ENCODE measurements at places on chromosomes 3 and 15.
A peak's percentile ranks its signal among the peaks of the same experiment; 100 is the strongest.

GRCh38 chr15:96538491-96538890 lies 208.0 kb downstream of the NR2F2 start:
- no peak for DNase-seq

DNA sequence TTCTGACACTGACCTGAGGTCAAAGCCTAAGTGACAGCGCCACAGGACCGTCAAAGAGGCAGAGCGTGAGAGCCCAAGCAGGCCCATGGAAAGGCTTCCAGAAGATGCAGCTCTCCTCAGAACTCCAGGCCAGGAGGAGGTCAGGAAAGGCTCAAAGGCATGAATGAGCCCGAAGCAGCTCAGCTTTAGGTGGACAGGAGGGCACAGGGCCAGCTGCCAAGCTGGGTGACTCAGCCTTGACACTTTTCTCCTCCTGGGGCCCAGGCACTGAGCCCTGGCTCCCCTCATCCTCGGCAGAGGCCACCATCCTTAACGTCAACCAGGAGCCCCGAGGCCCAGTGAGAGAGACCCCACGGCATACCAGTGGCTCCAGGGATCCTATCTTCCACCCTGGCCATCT lies 62.9 kb downstream of the ADCY5 start:
- DNase-seq = no peak

DNA sequence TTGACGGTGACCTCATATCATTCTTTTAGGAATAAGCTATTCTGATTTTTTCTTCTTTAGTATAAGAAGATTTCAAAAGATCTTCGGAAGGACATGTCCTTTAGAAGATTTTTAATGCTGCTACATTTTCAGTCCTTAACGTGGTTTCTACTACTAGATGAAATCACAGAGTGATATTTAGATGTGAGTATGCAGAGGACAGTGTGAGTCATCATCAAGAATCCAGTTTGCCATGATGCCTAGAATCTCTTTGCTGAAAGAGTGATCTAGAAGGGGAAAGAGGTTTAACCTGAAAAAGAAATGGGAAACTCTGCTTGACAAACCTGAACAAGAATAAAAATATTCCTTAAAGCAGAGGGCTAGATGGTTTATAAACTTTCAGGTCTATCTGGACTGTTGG lies 43.2 kb downstream of the SLC7A14 start:
- DNase-seq = no peak

DNA sequence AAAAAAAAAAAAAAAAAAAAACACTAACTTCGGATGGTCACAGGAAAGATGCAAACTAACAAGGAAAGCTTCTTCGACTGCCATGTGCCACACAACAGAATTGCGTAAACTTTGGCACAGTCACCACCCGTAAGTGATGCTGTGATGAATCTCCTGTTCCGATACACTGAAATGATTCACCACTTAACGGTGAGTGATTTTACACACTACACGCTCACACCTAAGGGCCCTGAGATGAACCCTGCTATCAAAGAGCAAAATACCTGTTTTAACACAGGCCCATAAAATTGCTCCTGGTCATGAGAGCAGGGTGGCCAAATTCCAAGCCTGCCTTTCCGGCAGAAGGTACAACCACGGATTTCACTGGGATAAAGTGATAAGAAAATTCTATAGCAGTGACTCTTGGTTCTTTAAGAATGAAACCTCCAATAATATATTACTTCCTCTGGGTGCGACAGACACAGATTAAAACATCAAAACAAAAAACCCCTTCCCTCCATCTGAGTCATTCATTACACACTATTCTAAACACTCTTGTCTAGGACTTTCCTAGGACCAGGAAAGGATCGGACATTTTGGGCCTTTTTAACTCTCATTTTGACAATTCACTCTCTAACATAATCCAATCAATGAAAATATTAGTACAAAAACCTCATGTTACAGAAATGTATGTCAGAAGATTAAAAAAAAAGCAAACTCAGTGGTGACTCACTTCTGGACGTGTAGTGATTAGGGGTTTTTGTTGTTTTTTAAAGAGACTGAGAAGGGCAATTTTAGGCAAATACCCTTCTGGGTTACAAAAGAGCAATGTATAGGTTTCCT lies 28.3 kb downstream of the LRIG1 start:
- no peak for DNase-seq

DNA sequence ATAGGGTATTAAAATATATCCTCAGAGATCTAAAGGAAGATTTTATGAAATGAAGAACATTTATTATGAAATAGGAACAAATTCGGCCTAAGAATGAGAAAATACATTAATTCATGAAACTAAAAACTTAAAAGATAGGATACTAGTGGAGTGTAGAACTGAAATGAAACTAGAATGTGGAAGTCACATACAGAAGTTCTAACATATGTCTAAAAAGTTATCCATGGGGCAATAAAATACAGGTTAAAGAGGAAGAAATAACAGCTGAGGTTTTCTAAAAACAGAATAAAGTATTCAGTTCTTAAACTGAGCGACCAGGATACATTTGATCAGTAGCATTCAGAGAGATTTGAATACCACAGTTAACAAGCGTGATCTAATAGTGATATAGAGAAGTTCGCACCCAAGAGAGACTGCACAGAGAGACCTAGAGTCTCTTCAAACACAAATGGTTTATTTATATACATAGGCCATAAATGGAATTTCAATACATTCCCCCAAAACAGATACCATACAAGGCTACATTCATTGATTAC lies 85.9 kb downstream of the FEZF2 start:
- no peak for DNase-seq

- DNase-seq = no peak
Measured at GRCh38 chr15:93543093-93543492, 454.1 kb upstream of the RGMA start.

- no peak for DNase-seq
Measured at GRCh38 chr3:44104668-44105321, 136.9 kb upstream of the TOPAZ1 start.

DNA sequence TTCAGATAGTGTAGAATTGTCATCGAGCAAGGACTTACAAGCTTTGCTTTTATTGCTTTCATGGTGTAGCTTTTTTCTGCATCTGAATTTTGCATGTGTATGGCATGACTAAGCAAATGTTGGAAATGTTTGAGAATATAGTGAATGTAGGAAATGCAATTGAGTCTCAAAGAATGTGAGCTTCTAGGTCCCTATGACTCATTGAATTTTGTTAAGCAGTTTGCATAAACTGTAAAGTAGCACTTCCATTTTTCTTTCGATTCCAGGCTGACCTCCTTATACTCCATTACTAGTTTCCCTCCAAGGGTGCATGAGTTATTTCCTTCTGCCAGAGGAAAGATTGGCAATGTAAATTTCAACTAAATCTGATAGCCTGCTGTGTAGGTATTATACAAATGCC lies 619.2 kb downstream of the DIPK2A start:
- DNase-seq = no peak

GRCh38 chr3:55804170-55805095 lies 317.3 kb upstream of the WNT5A start:
- no peak for DNase-seq

- DNase-seq = no peak
Measured at GRCh38 chr3:17357035-17357710, 385.3 kb downstream of the TBC1D5 start.

GRCh38 chr15:68204776-68205557 lies at the start of gene CALML4:
Gene CALML4 (minus strand): TSS chr15:68205332. CDS start chr15:68205247, 85 bp downstream.
- no peak for DNase-seq

DNA sequence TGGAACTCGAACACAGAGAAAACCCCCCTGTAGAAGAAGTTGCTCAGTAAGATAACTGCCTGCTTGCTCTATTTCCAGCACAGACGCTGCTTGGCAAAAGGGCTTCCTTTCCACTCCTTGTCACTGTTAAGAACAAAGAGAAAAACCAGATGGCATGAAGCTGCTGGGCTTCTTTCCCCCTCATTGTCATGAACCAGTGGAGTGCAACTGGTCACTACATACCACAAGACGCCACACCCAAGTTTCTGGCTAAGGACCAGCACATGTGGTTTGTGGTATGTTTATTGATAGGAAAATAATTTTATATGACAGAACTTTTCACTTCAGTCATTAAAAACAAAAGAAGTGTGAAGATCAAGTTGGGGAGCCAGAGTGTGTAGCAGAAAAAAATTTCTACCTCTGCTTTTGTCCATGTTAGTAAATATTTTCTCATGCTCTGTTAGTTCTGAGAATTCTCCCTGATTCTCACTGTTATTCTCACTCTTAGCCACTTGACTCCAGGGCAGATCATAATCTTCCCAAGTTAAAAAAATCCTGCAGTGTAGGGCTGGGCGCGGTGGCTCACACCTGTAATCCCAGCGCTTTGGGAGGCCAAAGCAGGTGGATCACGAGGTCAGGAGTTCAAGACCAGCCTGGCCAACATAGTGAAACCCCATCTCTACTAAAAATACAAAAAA lies 37.9 kb downstream of the CLK3 start:
- DNase-seq = no peak

DNA sequence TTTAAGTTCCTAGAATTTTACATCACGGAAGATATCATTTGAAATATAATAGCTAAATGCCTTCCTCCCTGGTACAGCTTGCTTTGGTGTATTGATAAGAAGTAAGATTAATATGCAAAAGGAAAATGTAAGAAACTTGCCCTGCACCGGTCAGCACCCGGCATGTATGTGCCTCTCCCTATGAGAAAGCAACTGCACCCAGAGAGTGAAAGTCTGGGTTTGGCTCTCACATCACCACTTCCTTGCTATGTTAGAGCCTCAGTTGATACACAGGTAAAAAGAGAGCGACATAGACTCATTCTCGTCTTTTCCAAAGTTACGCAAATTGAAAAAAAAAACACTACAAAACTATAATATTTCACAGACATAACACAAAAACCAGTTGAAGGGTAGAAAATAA lies 96.7 kb downstream of the FOXP1 start:
- no peak for DNase-seq

- peak; percentile 63 for DNase-seq
Measured at GRCh38 chr3:8501371-8502131, at the start of gene LMCD1. Gene LMCD1 (plus strand): TSS chr3:8501823. CDS start chr3:8501939, 116 bp downstream.

DNA sequence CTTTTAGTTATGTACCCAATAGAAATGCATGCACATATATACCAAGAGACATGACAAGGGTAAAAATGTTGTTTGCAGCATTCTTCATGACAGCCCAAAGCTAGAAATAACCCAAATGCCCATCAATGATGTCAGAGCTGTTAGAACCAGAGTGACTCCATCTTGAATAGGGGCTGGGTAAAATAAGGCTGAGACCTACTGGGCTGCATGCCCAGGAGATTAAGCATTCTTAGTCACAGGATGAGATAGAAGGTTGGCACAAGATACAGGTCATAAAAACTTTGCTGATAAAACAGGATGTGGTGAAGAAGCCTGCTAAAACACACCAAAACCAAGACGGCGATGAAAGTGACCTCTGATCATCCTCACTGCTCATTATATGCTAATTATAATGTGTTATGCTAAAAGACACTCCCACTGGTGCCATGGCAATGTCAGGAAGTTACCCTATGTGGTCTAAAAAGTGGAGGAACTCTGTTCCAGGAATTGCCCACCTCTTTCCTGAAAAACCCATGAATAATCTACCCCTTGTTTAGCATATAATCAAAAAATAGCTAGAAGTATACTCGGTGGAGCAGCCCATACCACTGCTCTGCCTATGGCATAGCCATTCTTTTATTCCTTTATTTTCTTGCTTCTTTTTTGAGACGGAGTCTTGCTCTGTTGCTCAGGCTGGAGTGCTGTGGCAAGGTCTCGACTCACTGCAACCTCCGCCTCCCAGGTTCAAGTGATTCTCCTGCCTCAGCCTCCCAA lies 32.9 kb downstream of the ZBTB11 start:
- no peak for DNase-seq

DNA sequence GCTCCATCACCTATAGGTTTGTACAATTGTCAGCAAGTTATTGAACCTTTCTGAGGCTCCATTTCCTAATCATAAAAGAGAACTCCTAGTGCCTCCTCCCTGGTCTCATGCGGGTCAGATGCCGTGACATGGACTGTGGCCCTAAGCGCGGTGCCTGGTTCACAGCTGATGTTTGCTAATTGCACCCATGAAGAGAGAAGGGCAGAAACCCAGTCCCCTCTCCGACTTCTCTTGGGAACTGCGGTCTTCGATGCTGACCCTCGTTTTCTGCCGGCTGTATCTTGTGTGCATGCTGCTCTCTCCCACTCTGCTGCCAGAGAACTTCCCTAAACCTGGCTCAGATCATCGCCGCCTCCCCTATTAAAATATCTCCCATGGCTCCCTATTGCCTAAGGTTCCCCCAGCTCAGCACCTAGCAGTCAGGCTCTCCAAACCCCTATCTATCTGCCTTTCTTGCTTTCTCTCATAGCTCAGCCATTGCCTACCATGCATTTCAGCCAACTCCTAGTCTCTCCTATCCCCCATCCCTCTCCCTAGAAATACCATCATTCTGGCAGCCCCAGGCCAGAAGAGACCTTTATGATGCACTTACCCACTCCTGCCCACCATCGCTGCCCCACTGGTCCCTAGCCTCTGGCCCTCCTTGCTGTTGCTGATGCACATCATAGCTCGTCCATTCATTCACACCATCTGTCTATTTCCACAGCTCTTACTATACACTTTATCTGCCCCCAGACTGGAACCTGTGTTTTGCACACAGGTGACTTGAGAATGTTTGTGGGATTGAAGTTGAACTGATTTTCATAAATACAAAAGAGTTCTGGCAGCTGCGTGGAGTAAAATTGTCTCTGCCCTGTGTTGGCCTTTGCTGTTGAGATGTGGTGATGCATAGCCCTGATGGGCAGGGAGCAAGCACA lies 6.6 kb downstream of the ISG20 start:
- DNase-seq = no peak

DNA sequence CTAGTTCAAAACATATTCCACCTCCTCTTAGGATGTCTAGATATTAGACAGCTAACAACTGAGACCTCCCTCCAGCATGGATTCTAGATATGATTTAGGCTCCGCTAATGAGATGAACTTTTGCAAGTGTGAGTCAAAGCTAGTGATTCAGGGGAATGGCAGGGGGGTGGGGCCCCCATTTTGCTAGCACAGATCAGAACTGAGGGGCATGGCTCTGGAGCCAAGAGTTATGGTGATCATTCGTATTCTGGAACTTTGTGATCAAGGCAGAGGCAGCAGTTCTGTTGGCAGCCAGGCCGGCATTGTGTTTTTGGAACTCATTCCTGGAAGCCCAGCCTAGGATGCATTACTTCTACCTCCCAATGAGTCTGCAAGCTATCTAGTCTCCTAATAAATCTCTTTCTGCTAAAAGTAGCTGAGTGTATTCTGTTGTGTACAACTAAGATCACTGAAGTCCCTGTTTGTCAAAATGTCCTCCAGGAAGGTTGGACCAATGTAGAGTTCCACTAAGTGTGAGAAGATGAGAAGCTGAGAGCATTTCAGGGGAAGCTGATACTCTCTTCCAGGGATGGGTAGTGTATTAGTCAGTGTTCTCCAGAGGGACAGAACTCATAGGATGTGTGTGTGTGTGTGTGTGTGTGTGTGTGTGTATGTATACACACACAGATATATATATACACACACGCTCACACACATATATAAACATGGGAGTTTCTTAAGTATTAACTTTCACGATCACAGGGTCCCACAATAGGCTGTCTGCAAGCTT lies 312.7 kb downstream of the TLE3 start:
- no peak for DNase-seq

- DNase-seq = no peak
Measured at GRCh38 chr15:26157081-26157480, 294.0 kb upstream of the ATP10A start.

GRCh38 chr3:95134693-95135413 lies 1072.0 kb downstream of the NSUN3 start:
- no peak for DNase-seq

- DNase-seq = no peak
Measured at GRCh38 chr3:143847787-143848631, at the start of gene SLC9A9. Gene SLC9A9 (minus strand): TSS chr3:143848468. CDS start chr3:143848322, 146 bp downstream.

GRCh38 chr15:23823508-23823907 lies 136.4 kb upstream of the NDN start:
- DNase-seq = no peak

- no peak for DNase-seq
Measured at GRCh38 chr3:54705730-54706129, 222.1 kb downstream of the LRTM1 start.

All from stimulated activated CD4-positive, alpha-beta T cell treated with anti-CD3 and anti-CD28 coated beads, TNF-alpha, amount 100 ng/mL, for 1 hour (primary cell).